Stimulated activated CD8-positive, alpha-beta memory T cell treated with anti-CD3 and anti-CD28 coated beads, Interleukin-4, amount 100 ng/mL, for 48 hours (primary cell): ENCODE measurements at places on chromosomes 2 and 18.

DNA sequence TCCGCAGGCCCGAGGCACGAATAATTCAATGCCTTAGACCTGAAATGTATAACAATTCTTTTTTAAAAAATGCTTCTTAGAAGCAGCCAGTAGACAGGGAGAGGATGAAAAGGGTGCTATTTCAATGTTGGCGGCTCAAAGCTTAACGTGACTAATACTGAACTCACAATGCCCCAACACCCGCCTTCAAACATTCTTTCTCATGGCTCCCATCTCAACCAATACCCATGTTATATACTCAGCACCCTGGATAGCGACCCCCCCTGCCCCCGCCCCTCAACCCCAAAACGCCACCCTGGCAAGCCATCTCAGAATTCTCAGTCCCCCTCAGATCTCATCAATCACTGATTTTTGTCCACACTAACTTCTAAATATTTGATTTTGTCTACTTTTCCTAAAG is 4.4 kb downstream of the FBXO41 start:
- no peak for DNase-seq

GRCh38 chr2:178383718-178384117 is 67.3 kb downstream of the PRKRA start:
- DNase-seq, result no peak

DNA sequence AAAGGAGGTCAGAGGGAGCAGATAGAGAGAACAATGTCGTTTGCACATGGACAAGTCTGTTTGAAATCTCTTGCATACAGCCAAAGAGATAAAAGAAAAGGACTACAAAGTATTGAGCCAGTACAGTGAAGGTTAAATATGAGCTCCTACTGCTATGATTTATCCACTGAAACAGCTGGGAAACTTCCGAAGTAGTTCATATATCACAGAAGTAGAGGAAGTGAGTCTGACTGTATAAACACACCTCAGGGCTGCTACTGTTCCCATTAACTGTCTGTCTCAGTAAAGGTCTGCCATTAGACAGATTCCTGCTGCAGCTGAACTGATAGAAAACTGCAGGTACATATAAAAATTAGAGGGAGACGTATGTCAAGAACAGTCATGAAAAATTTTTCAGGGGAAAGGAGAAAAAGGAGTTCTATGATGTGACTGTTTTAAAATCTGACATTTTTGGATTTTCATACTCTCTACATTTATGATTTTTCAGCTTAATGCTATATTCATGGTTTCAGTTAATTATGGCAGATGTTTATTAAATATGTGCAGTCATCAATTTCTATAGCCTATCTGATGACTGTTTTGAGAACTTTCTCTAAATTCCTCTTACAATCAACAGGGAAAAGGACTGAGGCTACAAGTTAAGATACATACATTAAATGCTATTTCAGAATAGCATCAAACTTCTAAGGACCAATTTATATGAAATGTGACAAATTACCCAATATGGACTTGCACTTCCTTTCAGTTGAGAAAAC is 364.7 kb downstream of the ERBB4 start:
- DNase-seq, result no peak

DNA sequence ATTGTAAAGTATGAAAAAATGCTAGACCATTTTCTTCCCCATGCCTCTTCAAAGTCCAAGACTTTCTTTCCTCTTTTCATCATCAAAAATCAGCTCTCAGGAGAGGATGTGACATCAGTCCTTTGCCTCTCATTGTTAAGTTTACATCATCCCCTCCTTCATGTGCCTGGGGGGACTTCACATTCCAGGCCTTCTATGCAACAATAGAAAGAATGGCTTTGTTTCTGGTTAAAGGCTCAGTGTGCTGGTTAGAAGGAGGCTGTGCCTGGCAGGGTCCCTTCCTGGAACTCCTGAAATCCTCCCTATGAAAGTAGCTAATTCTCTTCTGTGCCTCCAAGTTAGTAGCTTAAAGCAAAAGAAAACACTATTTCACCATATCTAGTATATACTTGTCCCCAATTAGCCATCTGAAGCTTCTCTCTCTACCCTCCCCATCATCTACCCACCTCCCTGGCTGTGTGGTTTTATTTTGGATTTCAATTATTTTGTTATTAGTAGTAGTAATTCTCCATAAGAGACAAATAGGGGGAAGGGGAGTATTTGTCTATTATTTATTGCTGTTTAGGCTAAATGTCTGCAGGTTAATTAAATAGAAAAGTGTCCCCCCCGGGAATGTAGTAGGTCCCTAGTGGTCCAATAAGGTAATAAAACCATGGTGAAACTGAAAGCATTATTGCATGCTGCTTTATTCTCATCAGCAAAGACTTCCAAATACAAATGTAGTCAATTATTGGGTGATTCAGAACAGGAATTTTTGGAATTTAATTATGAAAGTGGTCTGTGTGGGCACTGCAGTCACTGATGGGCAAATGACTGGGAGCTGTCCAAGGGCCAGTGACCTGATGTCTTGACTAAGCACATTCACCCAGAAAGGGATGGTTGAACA is 69.0 kb downstream of the CPO start:
- no peak for DNase-seq

GRCh38 chr2:231680285-231680991 is 27.9 kb upstream of the PTMA start:
- no peak for DNase-seq

- DNase-seq, result peak; percentile 79
Measured at GRCh38 chr2:9656270-9656766, 25.5 kb upstream of the YWHAQ start.

DNA sequence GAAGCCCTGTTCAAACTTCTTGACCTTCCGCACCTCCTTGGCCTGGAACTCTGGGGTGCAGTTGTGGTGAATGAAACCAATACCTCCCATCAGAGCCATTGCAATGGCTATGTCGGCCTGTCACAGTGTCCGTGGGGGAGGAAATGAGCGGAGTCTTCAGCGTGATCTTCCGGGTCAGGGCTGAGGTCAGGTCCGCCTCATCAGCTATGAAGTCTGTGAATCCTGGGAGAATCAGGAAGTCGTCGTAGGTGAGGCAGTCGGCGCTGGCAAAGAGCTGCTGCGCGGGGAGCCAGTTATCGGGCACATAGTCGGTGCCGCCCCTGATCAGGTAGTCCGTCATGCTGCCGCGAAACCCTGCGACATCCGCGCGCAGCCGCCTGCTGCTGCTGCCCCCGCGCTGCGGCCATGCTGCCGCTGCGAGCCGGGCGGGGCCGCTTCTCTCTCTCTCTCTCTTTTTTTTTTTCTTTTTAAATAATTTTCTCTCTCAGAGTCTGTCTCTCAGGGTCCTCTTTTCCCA is 154.1 kb upstream of the ZSWIM2 start:
- no peak for DNase-seq

GRCh38 chr2:118817469-118817868 is 30.0 kb downstream of the EN1 start:
- no peak for DNase-seq

DNA sequence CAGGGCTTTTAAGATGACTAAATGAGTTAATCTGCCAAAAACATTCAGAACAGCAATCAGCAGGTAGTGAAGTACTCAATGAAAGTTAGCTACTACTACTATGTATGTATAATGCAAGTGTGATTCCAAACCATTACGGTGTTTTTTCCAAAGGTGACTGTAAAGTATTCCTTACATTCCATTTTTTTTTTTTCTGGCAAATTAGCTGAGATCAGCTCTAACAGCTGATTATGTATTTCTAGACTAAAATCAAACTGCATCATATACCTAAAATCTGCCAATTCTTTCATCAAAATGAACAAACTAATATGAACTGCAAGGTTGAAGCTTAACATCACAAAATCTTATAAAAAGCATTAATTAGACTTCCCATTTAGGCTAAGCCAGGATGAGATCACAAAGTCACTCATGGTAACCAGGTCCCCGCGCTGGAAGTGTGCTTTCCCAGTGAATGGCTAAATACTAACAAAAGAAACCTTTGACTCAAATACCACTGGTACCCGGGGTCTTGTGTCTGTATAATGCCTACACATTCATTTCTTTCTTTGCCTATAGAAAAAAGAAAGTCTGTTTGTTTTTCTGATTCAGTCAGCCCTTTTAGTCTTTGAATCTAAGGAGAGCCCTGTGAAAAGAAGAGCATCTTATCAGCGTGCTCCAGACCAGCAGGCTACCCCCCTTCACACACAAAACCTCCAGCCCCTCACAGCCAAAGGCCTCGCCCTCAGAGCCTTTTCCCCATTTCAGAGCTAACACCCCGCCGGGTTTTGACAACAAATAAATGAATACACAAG is 88.3 kb downstream of the RBMS1 start:
- peak; percentile 40 for DNase-seq
